ENCODE measurements at places on chromosomes 11 and 22.

DNA sequence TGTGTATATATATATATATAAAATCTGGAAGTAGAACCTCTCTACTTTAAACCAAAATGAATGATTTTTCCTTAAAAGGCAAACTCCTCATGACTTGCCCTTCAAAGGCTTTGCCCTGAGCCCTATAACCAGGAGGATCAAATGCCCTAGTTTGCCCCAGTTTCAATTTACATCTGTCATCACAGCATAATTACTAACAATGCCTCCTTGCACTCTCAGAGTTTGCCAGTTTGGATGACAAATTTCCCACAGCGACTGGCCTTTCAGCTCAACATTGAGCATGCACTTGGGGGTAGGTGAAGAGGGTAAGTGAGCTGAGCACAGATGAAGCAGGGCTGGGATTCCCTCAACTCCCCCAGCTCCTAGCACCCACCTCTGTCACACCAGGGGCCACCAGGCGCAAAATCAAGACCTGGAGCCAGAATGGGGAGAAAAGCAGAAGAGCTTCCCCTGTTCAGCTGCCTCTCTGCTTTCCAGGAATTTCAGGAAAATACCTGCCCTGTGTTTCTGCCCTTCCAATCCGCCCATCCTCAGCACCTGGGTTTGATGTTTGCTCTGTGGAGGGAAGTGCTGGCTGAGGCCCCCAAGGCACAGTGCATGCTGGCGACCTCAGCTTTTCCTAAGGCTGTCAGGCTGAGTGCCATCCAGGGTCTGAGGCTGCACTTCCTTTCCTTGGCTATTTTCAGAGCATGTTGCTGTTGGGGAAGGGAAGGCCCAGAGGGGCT, 67.5 kb downstream of the ADAMTS15 start:
- DNase-seq: no peak

DNA sequence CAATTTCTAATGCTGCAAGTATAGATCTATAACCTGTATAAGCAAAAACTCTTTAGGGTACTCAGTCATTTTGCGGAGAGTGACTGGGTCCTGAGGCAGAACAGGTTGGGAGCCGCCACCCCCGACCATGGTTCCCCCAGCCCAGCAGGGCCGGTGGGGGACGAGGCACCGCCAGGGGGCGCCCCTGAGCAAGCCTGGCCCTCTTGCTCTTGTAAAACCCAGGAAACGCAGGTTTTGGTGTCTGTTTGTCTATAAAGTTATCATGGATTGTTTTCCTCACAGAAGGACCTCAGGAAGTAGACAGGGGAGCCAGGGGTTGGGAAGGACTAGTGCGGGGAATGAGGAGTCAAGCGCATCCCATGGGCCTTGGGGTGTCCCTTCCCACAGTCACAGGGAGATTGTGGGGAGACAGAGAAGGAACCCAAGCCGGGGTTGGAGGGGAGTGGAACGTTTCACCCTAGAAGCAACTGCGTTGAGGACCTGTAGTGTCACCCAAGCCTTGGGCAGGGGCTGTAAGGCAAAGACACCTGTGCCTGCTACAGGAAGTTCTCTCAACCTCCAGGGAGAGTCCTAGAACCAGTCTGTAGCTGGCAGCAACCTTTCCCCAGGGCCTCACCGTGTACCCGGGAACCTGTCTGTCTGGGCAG, 26.4 kb downstream of the KCTD17 start:
- DNase-seq: peak; percentile 62

DNA sequence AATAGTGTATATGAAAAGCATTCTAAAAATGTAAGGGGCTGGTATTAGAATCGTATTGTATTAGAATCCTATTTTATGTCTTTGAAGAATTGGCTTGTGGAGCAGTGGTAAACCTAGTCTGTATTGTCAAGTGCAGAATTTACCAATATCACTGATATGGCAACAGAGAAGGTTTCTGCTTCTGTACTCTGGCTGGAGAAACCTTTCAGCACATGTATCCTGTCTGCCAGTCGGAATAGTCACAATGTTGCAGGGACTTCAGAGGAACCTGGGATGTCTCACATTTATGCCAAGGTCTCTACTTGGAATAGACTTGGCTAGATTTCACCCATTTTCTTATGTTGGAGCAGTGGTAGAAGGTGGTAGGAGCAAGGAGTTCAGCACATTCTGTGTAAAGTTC, 4.4 kb downstream of the MTMR3 start:
- no peak for DNase-seq

- DNase-seq: no peak
These were observed 483.3 kb downstream of the TBC1D22A start for GRCh38 chr22:47245786-47246185.

GRCh38 chr22:26673486-26673885, 16.1 kb downstream of the MIAT start:
- peak; percentile 59 for DNase-seq

DNA sequence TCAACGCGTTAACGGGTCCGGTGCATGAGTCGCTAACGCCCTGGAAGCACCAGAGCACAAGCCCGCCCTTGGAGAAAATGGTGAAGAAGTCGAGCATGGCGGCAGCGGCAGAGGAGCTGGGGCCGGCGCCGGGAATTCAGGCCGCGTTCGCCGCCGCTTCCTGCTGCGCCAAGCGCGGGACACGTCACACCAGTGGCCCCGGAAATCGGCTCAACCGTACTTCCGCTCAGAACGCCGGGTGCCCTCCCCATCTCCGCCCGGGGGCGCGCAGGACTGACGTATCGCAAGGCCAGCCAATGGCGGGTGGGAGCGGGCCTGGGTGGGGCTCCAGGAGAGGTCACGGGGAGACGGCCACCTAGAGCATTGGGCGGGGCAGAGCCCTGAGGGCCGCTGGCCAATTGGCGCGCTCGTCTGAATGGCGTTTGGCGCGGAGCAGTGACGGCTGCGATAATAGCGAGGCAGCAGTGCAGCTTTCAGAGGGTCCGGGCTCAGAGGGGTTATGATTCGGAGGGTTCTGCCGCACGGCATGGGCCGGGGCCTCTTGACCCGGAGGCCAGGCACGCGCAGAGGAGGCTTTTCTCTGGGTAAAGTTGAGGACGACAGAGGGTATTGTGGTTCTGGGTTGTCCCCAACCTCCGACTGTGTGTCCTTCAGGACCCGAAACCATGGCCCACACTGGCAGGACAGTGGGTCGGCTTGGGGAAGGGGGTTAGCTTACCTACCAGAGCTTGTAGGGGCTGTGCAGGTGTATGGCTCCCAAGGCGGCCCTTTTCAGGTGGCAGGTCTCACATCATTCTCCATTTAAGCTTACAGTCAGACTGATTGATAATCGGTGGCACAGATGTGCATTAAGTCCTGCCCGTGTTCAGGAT, at the start of the genes FOXRED1 and SRPRA:
FOXRED1 (plus strand) TSS at position 447 of the 872 bp plus-strand sequence; CDS start at position 500, 53 bp downstream.
SRPRA (minus strand) TSS at position 188 of the 872 bp plus-strand sequence; CDS start at position 97, 91 bp downstream.
- peak; percentile 100 for DNase-seq

DNA sequence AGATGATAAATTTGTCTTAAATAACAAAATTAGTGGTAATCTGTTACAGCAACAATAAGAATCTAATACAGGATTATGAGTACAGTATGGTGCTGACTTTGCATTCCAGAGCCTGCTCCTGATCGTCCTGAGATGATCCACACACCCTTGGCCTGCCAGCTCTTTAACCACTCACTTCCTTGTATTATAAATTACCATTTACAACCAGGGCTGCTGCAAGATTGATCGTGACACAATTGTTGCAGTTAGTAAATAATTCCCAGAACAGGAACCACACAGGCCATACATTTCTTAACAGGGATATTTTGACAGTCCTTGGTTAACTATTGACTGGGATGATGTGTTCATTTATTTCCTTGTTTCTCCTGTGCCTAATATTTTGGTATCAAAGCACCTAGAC, 3.8 kb upstream of the CBLIF start:
- no peak for DNase-seq

DNA sequence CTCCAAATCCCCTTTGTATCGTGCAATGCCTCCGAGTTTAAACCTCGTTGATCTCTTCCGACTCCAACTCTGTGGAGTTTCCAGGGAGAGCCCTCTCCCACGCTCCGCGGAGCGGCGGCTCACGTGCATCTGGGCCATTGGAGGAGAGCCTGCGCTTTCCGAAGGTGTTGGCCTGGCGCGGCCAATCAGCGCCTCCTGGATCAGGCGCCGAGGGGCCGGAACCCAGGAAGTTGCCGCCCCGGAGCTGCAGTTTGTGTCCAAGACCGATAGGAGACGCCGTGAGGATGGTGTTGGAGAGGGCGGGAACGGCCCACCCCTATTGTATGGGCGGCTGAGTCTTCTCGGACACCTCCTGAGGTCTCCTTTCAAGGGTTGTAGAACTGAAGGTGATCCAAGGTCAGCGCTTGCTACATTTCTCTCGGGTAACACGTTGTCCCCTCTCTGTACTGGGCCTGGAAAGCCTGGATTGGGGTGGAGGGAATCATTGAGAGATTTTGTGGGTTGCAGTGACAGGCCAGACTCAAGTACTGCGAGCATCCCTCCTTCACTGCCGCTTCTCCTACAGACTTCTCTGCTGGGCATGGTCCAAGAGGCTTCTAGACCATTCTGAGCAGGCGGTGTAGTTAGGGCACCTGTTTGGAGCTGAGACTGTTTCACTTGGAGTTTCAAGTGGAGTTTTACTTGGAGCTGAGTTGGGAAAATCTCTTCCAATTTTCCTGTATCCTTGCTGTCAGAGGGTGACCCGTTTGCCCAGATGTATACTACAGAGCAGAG, 1.7 kb downstream of the ADAMTS15 start:
- peak; percentile 94 for DNase-seq

GRCh38 chr11:8961401-8961800, 2.8 kb downstream of the TMEM9B start:
- no peak for DNase-seq

- DNase-seq: peak; percentile 62
These were observed 38.5 kb downstream of the C11orf58 start for GRCh38 chr11:16776711-16777612.

- peak; percentile 82 for DNase-seq
These were observed 5.0 kb downstream of the THY1 start for GRCh38 chr11:119417726-119418540.

DNA sequence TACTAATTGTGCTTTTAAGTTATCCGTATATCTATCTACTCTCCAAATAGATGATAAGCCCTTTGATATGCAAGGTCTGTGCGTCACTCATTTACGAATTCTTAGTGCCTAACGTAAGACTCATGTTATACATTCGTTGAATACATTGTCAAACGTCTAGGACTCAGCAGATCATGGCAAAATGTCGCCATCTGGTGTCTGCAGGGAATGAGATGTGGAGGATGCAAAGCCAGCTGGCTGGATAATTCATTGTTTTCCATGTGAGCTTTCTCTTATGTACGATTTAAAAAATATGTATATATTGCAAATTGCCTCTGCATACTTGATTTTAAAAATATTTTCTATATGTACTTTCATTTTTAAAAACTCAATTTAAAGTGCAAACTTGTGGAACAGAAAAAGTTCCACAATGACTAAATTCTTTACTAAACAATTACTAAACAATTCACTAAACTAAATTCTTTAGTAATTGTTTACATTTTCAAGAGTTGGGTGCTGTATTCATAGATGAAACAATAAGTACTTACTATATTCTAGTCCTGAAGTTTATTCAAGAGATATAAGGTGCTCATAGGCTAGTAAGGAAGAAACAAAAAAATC, 33.8 kb downstream of the ZNF202 start:
- peak; percentile 74 for DNase-seq

GRCh38 chr11:11584530-11584810, 37.3 kb downstream of the GALNT18 start:
- DNase-seq: peak; percentile 70

DNA sequence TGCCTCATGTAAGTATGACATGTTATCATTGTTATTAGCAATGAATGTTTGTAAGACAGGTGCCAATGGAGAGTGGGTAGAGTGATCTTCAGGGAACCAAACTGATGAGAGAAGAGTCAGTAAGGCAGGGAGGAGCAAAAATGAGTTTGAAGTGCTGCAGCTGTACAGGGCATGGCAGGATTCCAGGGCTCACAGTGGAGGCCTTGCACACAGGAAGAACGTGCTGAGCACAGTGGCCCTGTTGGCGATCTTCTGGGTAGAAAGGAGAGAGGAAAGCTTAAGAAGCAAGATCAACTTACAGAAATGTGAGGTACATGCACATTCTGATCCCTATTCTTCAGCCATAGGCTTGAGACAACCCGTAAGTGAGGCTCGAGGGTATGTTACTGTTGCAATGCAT, 219.3 kb upstream of the TMEM45B start:
- no peak for DNase-seq

DNA sequence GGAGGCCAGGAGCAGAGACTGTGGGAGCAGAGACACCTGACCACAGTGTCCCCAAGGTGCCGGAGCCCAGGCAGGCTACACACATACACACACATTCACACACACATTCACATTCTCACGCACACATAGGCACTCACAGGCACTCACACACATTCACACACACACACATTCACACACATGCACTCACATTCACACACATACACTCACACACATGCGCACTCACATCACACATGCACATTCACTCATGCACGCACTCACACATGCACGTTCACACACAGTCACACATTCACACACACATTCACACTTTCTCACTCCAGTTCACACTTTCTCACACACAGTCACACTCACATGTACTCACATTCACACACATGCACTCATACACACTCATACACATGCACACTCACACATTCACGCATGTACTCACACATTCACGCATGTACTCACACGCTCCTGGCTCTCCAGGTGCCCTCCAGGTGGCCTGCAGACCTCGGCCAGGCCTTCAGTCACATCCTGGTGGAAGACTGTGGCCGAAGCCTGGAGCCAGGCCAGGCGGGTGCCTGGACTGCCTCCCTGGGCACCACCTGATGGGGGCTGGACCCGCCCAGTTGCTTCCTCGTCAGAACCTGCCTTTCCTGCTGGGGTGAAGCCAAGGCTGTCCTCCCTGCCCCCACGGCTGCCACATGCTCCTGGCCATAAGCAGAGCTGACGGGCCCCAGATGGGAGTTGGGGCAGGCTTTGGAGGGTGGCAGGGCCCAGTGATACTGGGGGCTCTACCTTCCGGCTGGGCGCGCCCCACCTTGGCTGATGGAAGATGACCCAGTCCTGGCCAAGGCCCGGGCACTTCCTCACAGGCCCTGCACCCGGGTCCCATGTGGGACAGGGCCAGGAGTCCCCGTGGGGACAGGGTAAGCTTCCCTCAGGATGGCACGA, 89.5 kb downstream of the WNT7B start:
- DNase-seq: no peak

- DNase-seq: peak; percentile 7
These were observed 36.0 kb downstream of the TTLL1 start for GRCh38 chr22:43053176-43053575.

DNA sequence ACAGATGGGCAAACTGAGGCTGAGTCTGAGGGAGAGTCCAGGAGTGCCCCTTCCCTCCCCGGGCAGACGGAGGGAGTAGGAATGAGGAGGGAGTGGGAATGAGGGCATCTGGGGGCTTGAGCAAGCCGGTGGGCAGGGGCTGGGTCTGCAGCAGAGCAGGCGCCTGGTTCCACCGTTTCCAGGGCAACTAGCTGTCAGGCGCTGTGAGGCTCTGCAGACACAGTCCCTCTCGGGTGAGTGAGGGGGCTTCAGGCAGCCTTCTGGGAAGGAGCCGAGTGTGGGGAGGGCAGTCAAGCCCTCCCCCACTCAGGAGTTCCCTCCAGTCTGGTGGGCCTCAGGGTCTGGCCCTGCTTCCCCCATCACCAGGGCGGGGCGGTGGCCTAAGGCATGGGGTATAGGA, 19.0 kb downstream of the TMEM258 start:
- no peak for DNase-seq

- DNase-seq: no peak
These were observed 256.3 kb downstream of the BRD1 start for GRCh38 chr22:49571326-49571725.

- DNase-seq: peak; percentile 43
These were observed 51.6 kb upstream of the TCF20 start for GRCh38 chr22:42321908-42322561.

GRCh38 chr11:12075291-12075690, 35.1 kb upstream of the MICAL2 start:
- DNase-seq: no peak

- peak; percentile 13 for DNase-seq
These were observed 46.3 kb downstream of the PIK3C2A start for GRCh38 chr11:17161515-17161914.

GRCh38 chr22:30015846-30016245, 64.4 kb upstream of the HORMAD2 start:
- peak; percentile 83 for DNase-seq

Data from cardiac fibroblast (primary cell).